Effector memory CD8-positive, alpha-beta T cell (primary cell): ENCODE measurements at places on chromosomes 3 and 15.

- no peak for DNase-seq
Observed at GRCh38 chr3:19559724-19560442, 374.1 kb downstream of the EFHB start.

- DNase-seq, result no peak
Observed at GRCh38 chr3:7290077-7290825, 429.3 kb downstream of the GRM7 start.

DNA sequence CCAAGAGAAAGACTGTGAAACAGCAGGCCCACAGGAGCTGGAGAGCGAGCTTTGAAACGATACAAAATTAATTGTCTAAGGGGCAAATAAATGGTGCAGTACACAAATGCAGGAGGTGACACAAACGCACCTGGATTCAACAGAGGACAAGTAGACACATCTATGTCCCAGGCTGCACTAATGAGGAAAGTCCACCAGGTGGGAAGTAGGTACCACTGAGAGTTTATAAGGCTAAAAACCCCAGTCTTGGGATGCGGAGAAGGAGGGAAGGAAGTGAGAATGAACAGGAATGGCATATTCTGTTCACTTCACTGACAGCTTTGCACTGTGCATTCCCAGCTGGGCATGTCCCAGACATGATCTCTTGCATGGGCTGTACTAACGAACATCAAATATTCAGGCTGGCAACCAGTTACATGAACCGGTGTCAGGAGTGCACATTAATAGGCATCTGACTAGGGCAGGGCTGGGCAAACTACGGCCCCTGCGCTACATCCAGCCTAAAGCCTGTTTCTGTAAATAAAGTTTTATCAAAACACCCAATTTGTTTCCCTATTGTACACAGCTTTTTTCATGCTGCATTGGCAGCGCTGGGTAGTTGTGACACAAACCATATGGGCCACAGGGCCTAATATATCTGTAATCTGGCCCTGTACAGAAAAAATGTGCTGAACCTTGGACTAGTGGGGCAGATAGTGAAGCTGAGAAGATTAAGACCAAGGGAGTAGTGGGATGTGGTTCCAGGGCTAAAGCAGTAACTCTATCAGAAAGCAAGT lies 107.0 kb downstream of the IGF2BP2 start:
- DNase-seq, result no peak

DNA sequence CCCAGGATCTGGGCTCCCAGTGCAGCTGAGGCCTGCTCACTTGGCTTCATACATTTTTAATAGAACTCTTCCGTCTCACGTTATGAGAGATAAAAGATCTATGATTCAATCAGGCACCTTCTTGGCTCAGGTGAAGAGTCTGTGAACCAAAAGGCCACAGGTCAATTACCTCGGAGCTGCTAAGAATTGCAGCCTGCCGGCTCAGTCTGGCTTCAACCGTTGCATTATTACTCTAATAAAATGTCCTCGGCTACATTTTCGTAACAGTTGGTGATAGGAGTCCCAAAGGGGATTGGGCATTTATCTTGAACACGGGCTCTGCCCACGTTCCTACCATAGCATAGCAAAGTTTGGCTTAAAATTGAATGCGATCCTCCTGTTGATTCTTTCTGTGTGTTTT lies 176.3 kb downstream of the SLCO3A1 start:
- DNase-seq, result no peak

DNA sequence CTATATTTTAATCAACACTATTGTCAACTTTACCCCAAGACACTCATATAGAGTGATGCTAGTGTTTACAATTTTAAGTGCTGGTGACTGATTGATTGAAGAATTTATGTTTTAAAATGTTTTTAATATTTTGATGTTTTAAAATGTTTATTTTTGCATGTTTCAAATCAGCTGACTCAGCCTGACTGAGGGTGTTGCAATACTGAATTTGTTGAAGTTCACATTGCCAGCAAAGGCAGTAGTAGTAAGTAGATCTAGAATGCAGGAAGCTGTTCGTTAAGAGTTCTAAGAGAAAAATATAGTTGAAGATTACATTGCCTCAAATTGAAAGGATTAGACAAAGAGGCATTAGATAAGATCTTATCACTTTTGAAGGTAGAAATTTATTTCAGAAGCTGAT lies 977.6 kb downstream of the IGSF11 start:
- DNase-seq, result no peak

DNA sequence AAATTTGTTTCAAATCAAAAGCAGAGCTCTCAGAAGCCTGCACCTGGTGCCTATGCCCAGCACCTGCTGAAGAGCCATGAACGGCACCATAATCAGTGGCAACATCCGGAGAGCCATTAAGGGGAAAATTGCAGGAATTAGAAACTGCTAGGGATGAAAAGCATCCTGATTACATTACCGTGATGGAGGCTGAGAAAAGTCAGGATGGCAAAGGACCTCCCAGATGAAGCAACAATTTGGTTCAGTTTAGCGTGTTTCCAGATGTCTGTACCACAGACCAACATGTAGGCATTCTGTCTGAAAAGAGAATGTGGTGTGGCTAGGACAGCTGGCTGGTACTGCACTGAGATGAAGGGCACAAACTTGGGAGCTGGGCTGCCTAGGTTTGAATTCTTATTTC lies 106.1 kb downstream of the EOMES start:
- no peak for DNase-seq

- no peak for DNase-seq
Observed at GRCh38 chr3:45785605-45786150, 10.7 kb downstream of the SLC6A20 start.

DNA sequence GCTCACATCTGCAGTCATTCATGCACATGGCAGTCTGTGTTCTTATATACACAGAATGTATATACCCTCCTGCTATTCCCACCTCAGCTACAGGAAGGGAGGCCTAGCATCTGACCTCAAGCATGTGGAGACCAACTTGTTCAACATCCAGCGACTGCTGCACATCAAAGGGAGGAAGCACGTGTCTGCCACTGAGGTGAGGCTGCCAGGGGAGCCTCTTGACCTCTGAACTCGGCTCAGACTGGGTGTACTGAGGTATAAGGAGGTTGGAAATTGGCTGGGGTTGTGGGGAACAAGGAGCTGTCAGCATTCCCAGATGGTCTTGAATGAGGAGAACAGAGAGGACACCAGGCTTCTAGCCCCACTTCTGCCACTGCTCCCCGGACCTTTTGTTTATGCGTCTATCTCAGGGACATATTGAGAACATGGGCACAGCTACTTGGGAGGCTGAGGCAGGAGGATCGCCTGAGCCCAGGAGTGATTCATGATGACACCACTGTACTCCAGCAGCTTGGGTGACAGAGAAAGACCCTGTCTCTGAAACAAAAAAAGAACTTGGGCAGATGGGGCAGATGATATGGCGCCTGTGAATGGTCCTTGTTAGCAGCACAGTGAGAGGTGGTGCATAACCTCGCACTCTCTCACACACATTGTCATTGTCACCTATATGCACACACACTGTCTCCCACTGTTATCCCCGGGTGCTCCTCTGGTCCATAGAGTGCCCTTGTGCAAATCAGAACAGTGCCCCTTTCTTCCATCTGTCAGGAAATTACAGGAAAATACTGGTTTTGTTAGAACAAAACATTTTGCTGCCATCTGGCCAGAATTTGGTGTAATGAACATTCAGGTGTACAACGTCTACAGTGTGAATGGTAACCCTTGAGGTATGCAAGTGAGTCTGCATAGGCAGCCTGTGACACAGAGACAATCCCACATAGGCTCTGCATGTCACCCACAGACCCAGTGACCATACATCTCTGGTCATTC lies 5.4 kb downstream of the VILL start:
- DNase-seq, result no peak
